ENCODE measurements at places on chromosomes 3 and 15.
A peak's percentile ranks its signal among the peaks of the same experiment; 100 is the strongest.

DNA sequence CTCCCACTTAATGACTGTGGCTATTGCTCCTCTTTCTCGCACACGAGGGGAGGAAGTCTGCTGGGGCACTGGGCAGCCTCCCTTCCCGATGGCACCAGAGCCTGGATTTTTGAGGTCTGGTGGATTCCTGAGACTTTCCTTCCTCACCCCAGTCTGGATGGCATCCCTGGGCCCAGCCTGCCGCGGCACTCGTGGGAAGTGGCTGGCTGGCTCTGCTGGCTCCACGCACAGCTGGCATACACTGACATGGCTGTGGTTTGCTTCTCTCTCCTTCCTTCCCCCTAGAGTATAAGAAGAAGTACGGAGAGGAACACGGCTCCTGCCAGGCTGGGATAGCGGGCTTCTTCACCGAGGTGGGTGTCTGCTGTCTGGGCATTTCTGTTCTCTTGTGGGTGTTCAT is 319.8 kb upstream of the LRRFIP2 start:
- DNase-seq: no peak

- no peak for DNase-seq
Measured at GRCh38 chr15:41928637-41929620, 35.1 kb upstream of the SPTBN5 start.

GRCh38 chr3:60622349-60622748 is 628.9 kb downstream of the FHIT start:
- no peak for DNase-seq

- no peak for DNase-seq
Measured at GRCh38 chr15:43220991-43221403, at the start of gene EPB42. TSS of gene EPB42 (minus strand) at chr15:43221018. CDS start at chr15:43220825, 193 bp downstream.

DNA sequence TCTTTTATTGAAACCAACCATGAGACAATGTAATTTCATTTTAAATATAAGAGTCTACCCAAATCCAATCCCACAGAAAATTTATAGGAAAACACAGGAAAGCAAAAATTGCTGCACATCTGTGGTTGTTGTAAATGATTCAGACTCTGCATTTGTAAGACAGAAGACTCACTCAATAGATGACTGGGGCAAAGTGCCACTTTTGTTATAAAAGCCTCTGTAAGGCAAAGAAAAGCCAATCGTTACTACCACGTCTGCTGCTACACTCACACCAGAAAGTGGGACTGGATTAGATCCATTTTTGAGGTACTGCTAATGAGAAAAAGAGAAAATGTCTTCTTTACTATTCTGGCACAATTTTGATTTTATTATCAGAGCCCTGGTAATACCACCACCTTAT is 74.9 kb downstream of the SEMA6D start:
- no peak for DNase-seq

DNA sequence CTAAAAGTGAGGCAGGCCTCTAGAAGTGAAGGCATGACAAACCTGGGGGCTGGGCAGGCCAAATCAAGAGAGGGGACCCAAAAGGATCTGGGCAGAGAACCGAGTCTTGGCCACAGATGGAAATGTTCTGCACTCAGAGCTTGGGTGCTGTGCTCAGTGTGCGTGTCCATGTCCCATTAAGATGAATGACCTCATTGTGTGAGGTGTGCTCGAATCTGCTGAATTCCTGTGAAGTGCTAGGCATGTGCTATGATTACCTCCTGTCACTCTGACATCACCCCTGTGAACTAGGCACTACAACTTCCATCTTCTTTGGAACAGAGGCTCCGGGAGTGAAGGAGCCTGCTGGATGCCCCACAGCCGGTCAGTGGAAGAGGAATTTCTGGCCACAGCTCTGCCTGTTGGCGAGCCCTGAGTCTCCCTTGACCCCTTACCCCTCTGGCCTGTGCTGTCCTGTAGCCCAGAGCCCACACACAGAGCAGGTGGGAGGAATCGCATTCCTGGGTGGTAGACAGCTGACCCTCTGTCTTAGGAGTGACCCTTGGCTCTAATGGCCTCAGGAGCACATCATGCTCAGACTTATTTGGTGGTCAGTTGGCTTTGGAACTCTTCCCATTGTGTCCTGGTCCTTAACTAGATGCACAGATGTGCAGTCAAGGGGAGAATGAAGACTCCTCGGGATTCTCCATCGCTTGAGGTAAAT is 67.6 kb upstream of the CTDSPL start:
- DNase-seq: no peak

DNA sequence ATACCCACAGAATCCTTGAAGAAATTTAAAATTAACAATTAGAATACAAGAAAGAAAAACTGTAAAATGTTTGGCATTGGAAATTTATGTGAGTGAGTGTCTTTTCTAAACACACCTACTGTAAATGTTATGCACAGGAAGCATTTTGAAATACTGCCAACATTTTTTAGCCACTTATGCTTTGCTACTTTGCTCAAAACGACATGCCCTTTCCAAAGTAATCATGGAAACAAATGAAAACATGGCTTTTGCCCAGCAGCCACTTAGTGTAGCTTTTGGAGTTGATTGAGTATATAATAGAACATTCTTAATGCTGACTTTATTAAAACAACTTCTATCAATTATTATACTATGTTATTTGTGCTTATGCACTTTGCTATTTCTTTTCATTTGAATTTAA is 823.0 kb downstream of the CADM2 start:
- DNase-seq: no peak

- no peak for DNase-seq
Measured at GRCh38 chr15:83700082-83700481, 46.2 kb downstream of the ADAMTSL3 start.

GRCh38 chr15:81924729-81925128 is 121.1 kb downstream of the MEX3B start:
- no peak for DNase-seq

DNA sequence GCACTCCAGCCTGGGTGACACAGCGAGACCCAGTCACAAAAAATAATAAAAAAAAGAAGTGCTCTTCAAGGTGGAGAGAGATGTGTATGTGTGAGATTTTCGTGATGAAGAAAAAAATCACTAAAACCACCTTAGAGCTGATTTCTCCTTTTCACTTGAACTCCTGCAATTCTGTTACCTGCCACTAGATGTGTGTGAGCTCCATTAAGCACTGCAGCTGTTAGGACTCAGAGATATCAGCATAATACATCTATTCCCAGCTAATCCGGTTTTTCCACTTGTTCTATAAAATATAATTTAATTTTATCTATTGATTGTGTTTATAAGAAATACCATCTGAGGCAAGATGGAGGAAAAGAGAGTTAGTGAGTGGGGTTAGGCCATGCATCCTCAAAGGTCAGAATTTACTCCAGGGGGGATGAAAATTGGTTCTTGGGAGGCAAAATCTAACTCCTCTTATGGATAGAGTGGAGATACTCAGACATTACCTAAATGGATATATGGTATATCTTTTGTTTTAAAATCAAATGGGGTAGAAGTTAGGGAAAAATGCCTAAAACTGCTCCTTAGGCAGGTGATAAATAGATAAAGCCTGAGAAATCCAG is 152.7 kb downstream of the IL20RB start:
- no peak for DNase-seq

DNA sequence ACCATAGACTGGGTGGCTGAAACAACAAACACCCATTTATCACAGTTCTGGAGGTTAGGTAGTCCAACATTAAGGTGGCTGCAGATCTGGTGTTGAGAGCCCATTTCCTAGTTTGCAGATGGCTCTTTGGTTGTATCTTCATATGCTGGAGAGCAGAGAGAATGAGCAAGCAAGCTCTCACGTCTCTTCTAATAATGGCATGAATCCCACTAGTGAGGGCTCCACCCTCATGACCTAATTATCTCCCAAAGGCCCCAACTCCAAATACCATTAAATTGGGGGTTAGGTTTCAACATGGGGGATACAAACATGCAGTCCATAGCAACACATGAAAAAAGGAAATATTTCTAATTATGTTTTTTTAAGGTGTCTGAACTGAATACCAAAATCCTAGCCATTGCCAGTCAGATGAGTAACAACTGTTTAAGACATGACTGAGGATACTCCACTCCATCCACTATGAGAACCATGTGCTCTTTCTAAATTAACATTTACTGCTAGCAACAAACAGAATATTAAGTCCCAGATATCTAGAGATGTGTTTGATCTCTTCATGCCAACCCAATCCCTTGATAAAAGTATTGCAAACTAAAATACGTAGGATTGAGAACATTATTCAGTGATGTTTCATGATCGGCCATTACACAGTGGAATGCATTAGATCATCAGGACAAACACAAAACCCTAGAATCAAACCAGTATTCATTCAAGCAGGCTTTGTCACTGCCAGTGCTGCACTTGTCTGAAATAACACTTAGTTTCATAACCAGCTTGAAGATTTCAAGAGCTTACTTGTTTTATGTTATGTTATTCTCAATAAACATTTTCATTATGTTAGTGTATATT is 340.3 kb downstream of the SLC9A9 start:
- DNase-seq: no peak

DNA sequence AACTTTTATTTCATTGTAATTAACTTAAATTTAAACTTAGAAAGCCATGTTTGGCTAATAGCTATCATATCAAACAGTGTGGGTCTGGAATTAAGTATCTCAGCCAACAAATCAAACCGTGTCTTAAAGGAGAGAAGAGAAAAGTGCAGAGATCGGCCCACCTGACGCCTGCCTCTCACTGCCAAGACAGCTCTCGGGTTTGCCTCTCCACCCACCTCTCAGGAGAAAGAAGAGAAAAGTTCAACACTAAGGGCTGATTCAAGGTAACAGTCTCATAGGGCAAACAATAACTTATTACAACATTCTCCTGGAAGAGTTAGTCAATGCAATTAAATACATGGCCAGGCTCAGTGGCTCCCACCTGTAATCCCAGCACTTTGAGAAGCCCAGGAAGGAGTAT is 64.8 kb upstream of the PRR20G start:
- DNase-seq: no peak

DNA sequence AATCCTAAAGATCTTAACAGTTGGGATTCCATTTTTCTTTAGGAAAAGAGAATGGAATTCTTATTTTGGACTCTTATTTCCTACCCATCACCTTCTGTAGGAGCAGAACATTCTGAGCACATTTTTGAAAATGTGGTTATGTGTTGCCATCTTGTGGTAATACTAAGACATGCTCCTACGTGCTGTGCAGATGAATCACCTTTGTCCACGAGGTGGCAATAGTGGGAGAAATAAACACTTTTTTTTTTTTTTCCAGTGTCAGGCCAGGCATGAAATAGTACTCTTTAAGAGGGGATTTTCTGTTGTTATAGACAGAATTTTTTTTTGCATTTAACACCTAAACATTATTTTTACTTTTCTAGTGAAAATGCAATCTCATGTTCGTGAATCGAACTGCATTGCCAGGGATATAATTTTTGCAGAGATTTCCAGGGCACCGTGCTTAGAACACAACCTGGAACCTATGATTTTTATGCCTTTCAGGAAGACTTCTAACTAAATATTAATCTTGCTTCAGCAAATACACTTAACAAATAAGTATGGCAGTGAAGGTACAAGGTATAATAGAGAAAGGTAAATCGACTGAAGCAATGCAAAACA is 196.6 kb downstream of the GAP43 start:
- peak; percentile 36 for DNase-seq

GRCh38 chr15:65958835-65959234 is 89.5 kb downstream of the RAB11A start:
- no peak for DNase-seq

DNA sequence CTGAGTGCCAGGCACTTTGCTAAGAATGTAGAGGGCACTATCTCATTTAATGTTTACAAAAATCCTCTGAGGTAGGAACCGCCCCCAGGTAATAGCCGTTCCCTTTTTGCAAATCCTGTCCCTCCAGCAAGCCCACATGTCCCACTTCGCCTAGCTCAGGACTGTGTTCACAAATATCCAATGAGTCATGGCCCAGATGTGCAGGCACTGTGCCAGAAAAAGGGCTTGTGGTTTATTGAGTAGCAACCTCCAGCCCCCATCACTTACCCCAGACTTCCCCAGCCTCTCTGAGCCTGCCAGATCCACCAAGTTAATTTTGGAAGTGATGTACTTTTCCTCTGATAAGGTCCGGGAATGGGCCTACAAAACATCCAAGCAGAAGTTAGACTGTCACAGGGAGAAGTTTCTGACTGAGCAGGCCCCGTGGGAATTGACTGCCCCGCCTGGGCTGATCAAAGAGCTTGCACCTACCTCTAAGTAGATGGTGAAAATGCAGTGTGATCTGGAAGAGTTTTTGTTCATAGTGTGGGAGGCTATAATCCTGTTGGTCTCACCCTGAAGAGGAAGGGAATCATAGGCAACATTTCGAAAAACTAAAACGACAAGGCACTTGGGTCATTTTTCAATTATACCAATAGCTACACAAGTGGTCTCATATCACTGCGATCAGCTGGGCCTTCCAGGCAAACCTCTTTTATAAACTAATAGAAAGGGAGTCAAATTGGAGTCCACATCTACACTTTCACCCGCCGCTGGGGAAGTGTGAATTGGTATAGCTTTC is 15.7 kb downstream of the KIF9 start:
- DNase-seq: peak; percentile 49

- no peak for DNase-seq
Measured at GRCh38 chr3:197800379-197800778, 9.3 kb downstream of the LRCH3 start.

DNA sequence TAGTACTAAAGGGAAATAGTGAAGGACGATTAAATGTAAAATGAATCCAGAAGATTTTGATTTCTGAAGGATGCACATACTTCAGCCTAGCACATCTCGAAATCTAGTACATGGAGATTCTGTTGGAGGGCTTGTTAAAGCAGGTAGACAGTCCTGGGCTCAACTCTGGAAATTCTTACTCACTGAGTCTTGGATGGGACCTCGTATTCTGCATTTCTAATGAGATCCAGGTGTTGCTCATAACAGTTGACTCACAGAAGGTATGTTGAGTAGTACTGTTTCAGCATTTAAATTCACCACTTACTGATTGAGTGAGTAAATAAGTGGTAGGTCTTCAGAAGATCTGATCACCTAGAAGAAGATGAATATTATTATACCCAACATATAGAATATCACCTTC is 623.4 kb upstream of the SGO1 start:
- DNase-seq: no peak

GRCh38 chr3:162984746-162985145 is 1488.1 kb downstream of the OTOL1 start:
- DNase-seq: no peak

GRCh38 chr3:50317300-50317699 is 5.2 kb downstream of the HYAL2 start:
- DNase-seq: no peak

GRCh38 chr3:57048728-57049127 is 11.7 kb upstream of the SPATA12 start:
- no peak for DNase-seq

GRCh38 chr3:139455855-139456254 is 20.5 kb downstream of the RBP2 start:
- DNase-seq: no peak

GRCh38 chr3:171480526-171480925 is 20.3 kb upstream of the TNIK start:
- no peak for DNase-seq

GRCh38 chr3:42300013-42300412 is 34.0 kb upstream of the CCK start:
- DNase-seq: no peak

- DNase-seq: no peak
Measured at GRCh38 chr15:39747326-39747725, 35.3 kb downstream of the FSIP1 start.

- DNase-seq: no peak
Measured at GRCh38 chr15:101108461-101108775, 143.4 kb downstream of the CHSY1 start.
